ENCODE measurements at places on chromosomes 12 and 14.

DNA sequence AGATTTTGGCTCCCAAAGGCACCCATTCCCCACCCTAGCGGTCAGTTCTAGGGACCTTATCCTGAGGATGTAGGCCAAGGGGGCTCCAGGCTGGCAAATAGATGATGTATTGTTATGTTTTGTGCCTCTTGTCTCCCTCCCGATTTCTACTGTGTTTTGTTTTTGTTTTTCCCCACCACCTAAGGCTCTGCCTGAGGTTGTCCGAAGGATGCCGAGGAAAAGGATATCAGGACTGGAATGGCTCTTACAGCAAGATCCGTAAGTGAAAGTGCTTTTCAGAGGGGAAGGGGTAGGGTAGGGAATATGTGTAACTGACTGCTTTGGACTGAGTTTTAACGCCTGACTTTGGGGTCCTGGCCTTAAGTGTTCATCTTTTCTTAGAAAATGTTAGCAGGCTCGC lies 6.6 kb downstream of the FOXG1 start:
- no peak for DNase-seq

- DNase-seq = no peak
Observed at GRCh38 chr14:54818201-54819133, 84.2 kb downstream of the GCH1 start.

DNA sequence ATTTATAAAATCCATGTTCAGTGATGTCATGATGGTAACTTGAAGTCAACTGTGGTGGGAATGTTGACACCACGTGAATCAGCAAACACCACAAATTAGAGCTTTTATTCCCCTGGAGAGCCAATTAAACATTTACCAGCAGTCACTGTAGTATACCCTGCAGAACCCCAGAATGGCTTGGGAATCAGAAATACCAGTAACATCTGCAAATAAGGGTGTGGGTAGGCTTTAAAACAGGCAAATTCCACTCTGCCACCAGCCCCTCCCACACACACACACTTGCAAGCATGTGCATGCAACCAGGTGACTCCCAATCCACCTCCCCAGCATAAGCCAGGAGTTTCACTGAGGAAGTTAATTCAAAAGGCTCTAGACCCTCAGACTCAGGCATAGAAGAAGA lies 63.6 kb upstream of the TMEM263 start:
- DNase-seq = no peak

DNA sequence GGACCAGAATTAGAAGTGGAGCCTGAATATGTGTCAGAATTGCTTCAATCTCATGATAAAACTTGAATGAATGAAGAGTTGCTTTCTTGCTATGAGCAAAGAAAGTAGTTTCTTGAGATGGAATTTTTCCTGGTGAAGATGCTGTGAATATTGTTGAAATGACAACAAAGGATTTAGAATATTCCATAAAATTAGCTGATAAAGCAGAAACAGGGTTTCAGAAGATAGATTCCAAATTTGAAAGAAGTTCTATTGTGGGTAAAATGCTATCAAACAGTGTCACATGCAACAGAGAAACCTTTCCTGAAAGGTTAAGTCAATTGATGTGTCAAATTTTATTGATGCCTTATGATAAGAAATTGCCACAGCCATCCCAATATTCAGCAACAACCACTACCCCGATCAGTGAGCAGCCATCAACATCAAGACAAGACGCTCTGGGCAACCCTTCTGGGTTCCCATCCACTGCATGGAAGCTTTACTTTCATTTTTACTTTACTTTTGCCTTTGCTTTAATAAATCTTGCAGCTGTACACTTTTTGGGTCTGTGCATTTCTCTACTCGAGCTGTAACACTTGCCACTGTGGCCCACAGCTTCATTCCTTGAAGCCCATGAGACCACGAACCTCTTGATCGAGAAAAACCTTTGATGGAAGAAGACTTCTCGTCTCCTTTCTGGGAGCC lies 104.0 kb upstream of the SSTR1 start:
- DNase-seq = no peak

DNA sequence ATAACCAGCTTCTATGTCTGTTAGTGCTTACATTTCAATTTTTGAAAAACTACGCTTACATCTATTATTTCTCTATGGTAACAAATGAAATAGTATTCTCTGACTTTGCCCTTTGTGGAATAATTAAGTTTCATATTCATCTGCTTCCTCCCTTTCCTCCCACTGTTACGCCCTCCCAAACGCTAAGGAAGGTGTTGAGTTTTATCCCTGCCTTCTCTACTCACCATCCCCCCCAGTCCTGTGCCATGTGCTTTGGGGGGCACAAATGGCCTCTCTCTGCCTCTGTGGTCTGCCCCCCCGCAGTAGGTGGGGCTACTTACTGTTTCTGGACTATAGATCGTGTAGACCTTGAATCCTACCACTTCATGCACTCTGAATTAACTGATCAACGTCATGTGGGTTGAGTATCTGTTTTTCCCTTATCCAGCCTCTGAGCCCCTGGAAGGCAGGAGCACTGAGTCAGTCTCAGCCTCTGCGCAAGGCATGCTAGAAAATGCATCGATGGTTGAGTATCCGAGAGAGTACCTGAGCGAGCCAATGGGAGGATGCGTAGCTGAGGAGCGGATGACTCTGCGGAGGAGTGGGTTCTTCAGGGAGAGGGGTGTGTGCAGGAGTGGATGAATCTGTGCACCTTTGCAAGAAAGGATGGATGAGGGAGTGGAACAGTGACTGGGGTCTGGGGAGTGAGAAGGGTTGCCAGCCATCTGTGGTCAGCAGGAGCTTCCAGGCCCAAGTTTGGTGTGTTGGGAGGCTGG lies 114.5 kb upstream of the RTL1 start:
- DNase-seq = no peak

- DNase-seq = no peak
Observed at GRCh38 chr12:108297424-108297823, 41.7 kb downstream of the CMKLR1 start.

- DNase-seq = no peak
Observed at GRCh38 chr14:85514487-85514886, 15.5 kb upstream of the FLRT2 start.

DNA sequence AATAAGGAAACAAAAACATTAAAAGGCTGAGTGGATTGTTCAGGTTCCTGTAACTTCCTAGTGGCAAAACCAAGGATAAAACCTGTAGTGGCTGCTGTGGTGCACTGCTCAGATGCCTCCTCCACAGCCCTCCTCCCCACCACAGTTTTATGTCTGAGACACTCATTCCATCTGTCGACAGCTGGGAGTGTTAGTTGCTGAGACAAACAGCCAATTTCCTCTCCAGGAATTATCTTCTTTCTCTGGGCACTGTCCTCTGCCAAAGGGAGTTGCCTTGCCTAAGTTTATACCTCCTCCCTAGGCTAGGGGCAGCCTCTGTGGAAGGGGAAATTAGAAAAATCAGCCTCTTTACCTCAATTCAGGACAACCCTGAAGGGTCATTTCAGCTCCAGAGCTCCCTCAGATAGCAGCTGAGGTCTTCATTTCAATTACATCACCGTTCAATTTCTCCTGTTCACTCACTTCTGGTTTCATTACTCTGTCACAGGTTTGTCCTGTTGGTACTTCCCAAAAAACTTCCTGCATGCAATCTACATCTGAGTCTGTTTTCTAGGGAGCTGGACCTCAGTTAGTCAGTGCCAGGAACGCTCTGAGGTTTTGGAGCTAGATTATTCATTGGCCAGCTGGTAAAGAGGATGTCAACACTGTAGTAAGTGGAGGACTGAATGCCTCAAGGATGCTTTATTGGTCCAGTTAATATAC lies 74.9 kb upstream of the ATP2B1 start:
- DNase-seq = no peak

DNA sequence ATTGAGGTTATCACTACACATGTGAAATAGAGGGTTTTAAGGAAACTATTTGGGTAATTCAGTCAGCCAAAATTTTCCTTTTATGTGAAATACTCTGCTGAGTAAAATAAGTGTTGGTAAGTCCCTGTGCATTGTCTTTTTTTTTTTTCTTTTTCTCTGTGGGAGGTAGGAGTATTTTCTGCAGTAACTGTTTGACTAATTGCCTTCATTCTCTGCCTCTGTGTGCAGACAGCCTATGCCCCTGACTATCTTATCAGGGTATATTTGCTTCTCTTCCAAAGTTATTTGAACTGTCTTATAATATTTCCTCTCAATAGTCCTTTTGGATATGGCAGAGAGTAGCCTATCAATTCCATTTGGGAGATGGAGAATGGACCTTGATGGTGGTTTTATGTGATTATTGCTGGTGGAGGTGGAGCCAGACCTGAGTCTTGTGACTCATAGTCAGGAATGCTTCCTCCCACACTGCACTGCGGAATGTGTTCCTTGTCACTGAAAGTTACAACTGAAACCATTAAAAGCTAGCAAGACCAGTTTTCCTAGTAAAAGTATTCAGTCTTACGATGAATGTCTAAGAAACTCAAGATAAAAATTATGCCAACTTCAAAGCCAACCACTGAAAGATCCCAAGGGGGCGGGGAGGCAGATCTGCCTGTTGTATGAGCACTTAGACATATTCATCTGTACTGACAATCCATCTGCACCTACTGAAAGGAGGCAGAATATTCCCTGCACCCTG lies 40.9 kb upstream of the STXBP6 start:
- no peak for DNase-seq

DNA sequence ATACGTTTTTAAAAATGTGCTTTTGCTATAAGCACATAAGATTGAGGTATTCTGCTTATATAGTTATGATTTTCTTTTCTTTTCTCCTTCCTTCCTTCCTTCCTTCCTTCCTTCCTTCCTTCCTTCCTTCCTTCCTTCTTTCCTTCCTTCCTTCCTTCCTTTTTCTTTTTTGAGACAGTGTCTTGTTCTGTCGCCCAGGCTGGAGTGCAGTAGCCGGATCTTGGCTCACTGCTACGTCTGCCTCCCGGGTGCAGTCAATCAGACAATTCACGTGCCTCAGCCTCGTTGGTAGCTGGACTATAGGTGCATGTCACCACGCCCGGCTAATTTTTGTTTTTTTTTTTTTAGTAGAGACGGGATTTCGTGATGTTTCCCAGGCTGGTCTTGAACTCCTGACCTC lies 5.8 kb downstream of the CFAP54 start:
- no peak for DNase-seq

GRCh38 chr14:104791425-104791824 lies 4.1 kb downstream of the AKT1 start:
- no peak for DNase-seq

DNA sequence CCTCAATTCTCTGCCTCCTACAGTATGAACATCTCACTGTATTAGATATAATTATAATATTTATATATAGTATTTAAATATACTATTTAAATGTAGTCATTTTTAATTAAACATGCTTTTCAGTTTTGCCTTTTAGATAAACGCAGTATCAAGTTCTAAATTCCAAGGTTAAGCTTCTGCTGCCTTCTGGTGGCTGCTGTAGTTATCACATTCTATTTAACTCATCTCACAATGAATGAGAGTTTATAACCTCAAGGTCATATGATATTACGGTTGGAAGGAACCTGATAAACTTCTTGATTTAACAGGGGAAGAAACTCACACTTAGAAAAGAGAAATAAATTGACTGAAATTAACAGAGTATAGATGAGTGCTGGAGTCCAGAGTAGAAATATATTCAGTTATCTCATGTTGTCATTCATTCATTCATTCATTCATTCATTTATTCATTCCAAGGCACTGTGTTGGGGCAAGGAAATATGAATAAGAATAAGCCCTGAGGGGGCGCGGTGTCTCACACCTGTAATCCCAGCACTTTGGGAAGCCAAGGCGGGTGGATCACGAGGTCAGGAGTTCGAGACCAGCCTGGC lies 31.9 kb downstream of the GUCY2C start:
- no peak for DNase-seq

GRCh38 chr12:41663598-41664265 lies 475.6 kb downstream of the PDZRN4 start:
- DNase-seq = no peak

DNA sequence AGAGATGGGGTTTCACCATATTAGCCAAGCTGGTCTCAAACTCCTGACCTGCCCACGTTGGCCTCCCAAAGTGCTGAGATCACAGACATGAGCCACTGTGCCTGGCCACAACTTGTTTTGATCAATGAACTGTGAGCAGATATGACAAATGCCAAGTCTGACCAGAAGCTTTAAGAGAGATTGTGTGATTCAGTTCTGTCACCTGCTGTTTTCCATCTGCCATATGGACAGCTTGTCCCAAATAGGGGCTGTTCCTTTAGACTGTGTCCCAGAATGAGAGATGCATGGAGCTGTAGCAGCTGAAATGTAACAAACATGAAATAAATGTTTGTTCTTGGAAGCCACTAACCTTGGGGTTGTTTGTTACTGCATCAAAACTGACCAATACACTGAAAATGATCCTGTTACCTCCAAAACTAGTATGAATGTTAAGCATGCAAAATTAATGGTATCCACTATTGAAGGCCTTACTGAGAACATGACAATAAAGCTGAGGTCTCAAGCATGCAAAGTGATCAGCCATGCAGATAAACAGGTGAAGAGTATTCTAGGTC lies 65.9 kb upstream of the MED13L start:
- DNase-seq = no peak

DNA sequence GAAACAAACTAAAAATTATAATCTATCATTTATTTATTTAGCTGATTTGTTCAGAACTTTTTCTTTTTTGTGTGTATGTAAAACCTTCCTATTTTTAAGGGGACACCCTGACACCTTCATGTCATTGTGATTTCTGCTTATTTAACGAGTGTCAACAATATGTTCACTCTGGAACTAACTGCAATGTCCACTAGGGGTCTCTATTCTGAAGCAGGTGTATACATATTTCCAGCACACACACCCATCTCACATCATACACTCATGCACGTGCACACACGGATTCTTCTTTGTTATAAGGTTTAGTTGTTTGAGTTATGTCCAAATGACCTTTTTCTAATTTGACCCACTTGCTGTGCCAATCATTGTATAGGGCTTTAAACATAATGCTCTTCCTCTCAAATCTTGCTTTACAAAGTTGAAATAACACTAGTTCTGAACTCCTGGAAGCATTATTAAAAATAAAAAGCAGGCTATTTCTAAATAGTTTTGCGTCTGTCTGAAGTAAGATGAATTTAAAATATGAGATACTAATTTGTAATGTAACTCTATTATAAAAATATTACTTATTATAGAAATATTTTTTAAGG lies 15.5 kb downstream of the E2F7 start:
- no peak for DNase-seq

DNA sequence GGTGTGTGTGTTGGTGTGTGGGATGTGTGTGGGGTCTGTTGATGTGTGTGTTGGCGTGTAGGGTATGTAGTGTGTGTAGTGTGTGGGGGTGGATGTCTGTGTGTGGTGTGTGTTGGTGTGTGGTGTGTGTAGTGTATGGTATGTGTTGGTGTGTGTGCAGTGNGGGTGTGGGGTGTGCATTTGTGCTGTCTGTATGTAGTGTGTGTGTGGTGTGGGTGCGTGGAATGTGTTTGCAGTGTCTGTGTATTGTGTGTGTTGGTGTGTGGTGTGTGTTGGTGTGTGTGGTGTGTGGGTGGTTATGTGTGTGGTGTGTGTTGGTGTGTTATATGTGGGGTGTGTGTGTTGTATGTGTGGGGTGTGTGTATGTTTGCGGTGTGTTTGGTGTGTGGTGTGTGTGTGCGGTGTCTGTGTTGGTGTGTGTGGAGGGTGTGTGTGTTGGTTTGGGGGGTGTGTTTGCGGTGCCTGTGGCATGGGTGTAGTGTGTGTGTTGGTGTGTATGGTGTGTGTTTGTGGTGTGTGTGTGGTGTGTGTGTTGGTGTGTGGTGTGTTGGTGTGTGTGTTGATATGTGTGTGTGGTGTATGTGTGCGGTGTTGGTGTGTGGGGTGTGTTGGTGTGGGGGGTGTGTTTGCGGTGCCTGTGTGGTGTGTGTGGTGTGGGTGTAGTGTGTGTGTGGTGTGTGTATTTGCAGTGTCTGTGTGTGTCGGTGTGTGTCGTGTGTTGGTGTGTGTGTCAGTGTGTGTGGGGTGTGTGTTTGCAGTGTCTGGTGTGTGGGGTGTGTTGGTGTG lies 14.7 kb downstream of the MLXIP start:
- DNase-seq = no peak
